ENCODE measurements at places on chromosomes 3 and 15.

DNA sequence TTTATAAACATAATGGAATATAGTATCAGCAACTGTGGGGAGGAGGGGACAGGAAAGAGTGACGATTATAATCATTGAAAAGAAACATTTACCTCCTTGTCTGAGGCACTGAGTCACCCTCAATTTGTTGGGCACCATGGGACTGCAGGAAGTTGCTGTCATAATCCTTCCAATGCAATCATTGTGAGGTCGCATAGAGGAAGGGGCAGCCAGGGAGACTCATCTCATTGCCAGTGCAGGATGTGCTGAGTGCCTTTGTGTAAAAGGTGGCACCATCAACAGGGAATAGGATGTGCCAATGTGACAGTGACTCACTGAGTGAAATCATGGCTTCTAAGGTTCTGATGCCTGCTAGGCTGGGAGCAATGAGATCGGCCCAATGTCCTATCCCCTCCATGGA, 300.4 kb upstream of the ADAMTS9 start:
- no peak for DNase-seq

- no peak for DNase-seq
Measured at GRCh38 chr3:42023380-42023779, 61.5 kb upstream of the ULK4 start.

DNA sequence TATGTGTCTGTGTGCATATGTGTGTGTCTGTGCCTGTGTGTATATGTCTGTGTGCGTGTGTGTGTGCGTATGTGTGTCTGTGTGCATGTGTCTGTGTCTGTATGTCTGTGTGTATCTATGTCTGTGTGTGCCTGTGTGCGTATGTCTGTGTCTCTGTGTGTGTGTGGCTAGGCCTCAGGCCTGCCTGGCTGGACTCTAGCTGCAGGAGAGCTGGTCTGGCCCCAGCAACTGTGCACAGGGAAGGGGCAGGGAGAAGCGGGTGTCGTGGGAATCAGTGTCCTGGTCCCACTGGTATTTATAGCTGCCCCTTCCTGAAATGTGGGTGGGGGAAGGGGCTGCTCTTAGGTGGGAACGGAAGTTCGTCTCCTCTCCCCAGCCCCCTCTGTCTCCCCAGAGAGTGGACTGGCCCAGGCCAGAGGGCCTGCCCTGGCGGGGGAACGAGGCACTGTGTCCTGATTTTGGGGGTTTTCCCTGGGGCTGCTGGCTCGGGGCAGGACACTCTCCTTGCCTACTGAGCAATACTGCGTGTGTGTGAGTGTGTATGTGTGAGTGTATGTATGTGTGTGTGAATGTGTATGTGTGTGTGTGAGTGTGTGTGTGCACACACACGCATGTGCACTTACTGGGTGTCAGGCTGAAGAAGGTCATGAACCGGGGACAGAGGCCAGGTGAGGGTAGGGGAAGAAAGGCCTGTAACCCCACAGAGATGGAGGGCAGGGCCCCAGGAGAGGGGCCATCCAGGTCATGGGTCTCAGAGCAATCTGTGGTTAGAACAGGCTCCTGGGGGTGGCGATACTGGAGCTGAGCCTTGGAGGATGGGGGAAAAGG, 6.6 kb downstream of the CSPG4 start:
- DNase-seq, result no peak

DNA sequence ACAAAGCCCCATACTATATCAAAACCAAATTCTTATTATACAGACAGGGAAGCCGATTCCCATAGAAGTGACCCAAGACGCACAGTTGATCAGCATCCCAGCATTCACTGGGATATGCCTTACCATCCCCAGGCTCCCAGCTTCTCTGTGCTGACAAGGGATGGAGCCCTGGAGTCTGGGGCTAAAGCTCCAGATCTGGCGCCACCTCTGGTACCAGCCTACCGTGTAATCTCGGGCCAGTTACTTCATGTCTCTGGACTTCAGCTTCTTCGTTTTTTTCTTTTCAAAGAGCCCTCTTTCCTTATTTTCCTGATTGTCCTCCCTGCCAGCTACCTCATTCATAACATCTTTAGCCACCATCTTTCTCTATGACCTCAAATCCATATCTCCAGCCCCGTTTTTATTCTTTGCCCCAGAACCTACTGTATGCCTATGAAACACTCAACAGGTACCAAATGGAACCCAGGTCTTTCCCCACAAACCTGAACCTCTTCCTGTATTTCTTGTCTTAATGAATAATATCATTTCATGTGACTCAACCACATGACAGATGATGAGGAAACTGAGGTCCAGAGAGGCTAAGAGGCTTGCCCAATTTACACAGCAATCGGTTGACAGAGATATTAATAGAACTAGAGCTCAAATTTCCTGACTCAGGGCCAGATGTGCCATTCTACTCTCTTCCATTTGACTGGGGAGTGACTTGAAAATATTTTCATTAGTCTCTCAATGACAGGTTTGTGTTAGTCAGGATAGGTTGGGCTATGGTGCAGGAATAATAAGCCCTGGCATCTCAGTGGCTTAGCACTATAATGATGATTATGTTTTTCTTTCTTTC, 85.4 kb upstream of the TLE3 start:
- DNase-seq, result no peak

GRCh38 chr3:74711913-74712512, 97.6 kb upstream of the CNTN3 start:
- no peak for DNase-seq

DNA sequence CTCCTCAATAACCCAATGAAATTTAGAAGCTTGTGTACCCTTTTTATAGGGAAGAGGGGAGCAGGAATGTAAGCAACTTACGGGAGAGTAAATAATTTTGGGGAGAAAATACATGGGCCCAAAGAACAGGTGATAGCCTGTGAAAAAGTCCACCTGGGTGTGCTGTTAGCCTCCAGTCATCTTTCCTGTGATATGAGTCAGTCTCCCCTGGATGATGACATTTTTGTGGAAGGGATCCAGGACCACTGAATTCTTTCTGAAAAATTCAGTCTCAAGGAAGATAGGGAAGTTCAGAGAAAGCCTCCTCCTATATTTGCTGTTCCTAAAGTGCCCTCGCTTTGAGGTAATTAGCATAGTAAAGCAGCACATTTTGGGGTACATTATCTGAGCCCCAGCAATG, 149.8 kb downstream of the SQOR start:
- DNase-seq, result no peak

DNA sequence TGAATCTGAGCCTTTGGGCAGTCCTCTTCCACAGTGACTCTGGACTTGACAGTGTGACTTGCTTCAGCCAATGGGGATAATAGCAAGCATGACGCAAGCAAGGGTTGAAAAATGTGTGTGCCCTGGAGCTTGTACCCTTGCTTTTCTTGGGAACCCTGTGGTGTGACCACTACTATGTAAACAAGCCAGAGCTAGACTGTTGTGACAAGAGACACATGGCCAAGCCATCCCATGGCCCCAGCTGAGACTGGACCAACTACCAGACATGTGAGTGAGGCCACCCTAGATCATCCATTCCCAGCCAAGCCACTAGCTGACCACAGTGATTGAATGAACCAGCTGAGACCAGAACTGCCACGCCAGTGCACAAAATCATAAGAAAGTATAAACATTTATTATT, 11.8 kb downstream of the MYO1E start:
- no peak for DNase-seq

DNA sequence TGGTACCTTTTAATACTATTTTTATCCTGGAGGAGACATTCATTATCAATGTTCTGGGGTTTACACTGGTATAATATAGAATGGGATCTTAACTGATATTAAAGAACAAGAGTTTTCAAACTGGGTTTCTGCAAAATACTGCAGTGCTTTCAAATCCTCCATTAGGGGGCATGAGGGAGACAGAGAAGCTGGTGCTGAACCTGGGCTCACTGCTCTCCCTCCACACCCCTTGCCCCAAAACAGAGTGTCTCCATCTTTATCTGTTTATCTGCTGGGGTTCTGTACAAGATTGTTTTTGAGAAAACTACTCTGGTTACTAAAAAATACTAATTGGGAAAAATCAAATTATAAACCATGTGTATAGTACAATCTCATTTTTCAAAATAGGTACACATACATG, 41.7 kb downstream of the CADPS start:
- DNase-seq, result no peak
